ENCODE measurements at places on chromosomes 5 and 9. TPM values are rescaled to one million over a fixed set of nuclear protein-coding genes. Genes with fewer than 3 reads are reported as not detected.

LRRC19 gene
- total RNA-seq, result not detected

SAPCD2 gene
- 2.4 TPM for total RNA-seq

INSL4 gene
- total RNA-seq, result not detected

LCP2 gene
- total RNA-seq, result not detected

AJM1 gene
- total RNA-seq, result 1.2 TPM

C9 gene
- not detected for total RNA-seq

HMGCS1 gene
- 30.6 TPM for total RNA-seq

IFT74 gene
- total RNA-seq, result 12.6 TPM

ISOC1 gene
- total RNA-seq, result 17.3 TPM

MZB1 gene
- total RNA-seq, result 0.39 TPM

NEUROG1 gene
- total RNA-seq, result not detected

PLCXD3 gene
- 0.11 TPM for total RNA-seq

SLC6A7 gene
- total RNA-seq, result not detected

ENTPD8 gene
- not detected for total RNA-seq

EIF4E1B gene
- total RNA-seq, result not detected

ECM2 gene
- total RNA-seq, result under 0.01 TPM

LEAP2 gene
- total RNA-seq, result not detected

Data from placental epithelial cell (primary cell).